GM23248 (cell line): ENCODE measurements at places on chromosomes 13 and 19.

DNA sequence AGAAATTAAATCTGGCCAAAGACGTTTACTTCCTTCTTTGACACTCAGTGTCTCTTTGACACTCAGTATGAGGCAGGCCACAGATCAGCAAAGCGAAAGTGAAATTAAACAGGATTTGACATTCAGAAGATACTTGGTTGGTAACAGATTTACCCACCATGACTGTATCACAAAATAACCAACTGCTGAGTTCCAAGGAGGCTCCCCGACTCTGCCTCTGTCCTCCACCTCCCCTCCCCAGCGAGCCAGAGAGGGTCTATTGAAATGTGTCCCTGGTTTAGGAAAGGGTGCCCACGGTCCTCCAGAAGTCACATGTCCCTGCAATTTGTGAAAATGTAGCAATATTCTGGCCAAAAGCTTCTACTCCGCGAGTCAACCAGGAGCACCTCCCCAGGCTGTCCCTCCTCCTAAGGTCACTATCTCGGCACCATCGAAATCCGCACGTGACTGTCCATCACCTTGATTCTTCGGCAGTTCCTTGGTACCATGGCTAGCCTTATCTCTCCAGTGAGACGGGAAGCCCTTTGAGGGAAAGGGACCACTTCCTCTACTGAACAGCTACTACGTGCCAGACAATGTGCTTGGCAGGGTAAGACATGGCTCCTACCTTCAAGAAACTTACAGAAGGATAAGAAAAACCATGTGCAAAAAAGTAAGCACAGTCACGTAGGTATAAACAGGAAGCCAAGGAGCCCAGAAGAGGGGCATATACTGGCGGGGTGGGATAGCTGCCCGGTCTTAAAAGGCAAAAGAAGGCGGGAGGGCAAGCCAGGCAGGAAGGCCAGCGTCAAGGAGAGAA, 1.5 kb downstream of the N4BP2L1 start:
- peak; percentile 55 for DNase-seq

DNA sequence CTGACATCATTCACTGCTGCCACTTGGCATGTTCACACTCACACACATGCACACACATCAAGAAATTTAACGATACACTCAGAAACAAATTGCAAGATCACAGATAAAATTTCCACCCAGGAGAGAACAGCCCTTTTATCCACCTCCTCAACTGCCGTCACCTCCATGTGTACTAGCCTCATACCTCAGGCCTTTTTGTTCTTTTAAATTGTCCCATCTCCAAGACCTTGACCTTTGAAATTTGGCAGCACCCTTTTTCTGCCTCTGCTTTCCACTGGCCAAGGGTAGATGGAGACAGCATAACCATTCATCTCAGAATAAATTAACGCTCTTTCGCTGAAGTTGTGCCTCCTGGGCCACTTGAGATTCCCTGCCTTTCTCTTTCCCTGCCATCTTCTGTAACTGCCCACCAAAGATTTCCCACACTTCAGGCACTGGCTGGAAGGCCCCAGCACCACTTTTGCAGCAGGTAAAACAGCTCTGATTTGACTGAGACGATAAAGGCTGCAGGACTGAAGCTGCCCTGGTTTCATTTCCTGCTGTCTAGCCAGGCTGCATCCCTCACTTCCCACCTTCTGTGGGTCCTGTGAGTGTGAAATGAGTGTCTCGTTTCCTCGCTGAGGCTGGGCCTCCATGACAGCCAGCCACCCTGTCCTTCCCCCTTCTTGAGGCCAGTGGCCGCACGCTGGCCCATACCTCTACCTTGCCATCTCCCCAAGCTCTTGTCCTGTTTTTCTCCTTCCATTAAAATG, 39.3 kb downstream of the MBNL2 start:
- DNase-seq = no peak

DNA sequence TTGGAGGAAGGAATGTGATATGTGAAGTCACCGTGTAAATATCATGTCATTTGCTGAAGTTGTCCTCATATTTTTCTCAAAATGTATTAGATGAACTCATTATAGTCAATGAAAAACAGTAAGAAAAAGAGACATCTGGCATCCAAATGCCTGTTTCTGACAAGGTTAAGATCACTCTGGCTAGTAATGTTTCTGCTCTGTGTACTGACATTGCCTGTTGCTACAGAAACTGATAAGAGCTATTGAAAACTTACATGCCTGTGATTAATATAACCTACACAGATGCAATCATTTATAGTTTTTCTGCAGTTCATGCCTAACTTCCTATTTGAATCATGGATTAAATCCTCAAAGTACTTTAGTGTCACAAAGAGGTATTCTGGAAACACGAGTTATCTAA, 249.8 kb downstream of the NBEA start:
- DNase-seq = no peak

GRCh38 chr19:33796164-33796875, at the start of gene KCTD15:
KCTD15 (plus strand) TSS chr19:33796870; CDS start chr19:33800455, 3,585 bp downstream.
- DNase-seq = peak; percentile 75

DNA sequence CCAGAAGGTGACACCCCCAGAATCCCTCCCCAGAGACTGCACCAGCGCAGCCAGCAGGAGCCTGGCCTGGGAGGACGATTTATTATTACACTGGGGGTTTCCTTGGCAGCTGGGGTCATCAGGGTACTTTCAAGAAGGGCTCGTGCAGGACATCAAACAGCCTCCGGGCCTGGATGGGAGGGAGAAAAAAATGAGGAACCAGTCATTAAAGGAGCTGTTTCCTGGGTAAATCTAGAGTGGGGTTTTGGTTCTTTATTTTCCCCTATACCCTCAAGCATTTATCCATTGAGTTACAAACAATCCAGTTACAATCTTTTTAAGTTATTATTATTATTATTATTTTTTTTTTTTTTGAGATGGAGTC, 3.1 kb downstream of the POLR1G start:
- no peak for DNase-seq

DNA sequence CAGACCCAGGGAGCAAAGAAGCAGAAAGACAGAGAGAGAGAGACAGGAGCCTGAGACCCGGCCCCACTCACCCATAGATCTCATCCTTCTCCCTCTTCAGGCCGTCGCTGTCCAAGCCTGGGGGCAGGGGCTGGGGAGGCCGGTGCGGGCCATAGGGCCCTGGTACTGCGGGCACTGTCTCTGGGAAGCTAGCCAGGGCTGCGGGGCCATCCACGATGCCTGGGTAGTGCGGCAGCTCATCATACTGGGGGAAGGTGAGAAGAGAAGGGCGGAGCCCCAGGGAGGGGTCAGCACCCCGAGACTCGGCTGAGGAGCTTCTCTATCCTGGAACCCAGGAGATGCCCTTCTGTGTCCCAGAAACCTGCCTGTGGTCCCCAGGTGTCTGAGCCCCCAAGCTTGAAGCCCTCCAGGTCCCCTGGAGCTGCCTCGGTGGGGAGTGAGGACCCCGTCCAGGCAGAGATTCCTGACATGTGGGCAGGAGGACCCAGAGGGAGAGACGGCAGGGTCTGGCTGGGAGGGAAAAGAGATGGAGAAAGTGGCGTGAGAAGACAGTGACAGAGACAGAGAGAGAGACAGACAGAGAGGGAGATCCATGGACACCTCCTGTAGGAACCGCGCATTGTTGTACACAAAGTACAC, 2.1 kb downstream of the MEIS3 start:
- DNase-seq = no peak

DNA sequence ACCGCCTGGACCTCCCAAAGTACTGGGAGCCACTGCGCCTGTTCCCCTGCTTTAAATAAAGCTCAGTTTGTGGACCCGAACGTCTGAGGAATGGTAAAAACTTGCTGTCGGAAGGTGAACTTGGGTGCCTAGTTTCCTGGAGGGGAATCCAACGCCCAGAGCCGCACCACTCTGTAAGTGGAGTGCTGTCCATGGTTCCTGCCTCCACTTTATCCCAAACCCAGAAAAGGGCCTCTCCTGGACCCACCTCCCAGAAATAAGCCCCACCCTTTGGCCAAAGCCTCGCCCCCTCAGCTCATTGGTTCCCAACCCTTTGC, 2.3 kb downstream of the ANO8 start:
- no peak for DNase-seq

- no peak for DNase-seq
Measured at GRCh38 chr13:66264971-66265370, 965.2 kb downstream of the PCDH9 start.

- no peak for DNase-seq
Measured at GRCh38 chr13:72109863-72110262, 242.9 kb upstream of the DACH1 start.

- DNase-seq = no peak
Measured at GRCh38 chr13:29484236-29484635, 111.3 kb downstream of the SLC7A1 start.

- no peak for DNase-seq
Measured at GRCh38 chr19:1610579-1610978, 5.3 kb upstream of the UQCR11 start.

DNA sequence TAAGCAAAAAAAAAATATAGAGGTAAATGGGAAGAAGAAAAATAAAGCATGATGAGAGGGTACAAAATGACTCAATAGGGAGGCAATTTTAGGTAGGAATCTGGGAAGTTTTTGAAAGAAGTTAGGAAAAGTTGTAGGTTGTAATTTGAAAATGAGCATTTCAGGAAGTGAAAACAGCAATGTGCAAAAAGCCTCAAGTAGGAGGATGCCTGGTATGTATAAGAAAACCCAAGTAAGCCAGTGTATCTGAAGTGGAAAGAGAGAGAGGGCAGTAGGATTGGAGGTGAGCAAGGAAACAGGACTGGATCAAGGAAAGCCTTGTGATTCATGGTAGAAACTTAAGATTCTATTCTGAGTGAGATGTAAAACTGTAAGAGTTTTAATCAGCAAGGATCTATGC, 121.6 kb upstream of the SPRY2 start:
- DNase-seq = no peak

GRCh38 chr13:78881054-78881453, 222.1 kb upstream of the OBI1 start:
- no peak for DNase-seq

- peak; percentile 90 for DNase-seq
Measured at GRCh38 chr19:44111910-44112463, 1.2 kb upstream of the ZNF225 start.

GRCh38 chr13:66794340-66795031, 435.6 kb downstream of the PCDH9 start:
- DNase-seq = no peak

DNA sequence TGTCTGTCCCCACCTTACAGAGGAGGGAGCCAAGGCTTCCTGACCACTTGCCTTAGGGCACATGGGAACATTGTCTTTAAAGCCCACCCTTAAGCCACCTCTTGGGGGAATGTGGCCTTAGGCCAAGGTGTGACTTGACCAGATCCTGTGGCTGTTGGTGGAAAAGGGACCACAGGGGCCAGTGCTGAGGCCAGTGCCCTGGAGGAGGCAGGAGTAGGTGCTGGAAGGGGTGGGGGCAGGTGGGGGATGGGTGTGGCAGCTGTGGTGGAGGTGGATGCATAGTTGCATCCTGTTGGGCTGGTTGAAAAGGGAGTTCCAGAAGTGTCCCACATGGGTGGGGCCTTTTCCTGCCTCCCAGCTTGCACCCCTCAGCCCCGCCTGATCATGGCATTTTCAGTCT, 44.8 kb downstream of the DNM2 start:
- DNase-seq = no peak

GRCh38 chr13:53167561-53167960, 138.9 kb downstream of the OLFM4 start:
- no peak for DNase-seq

DNA sequence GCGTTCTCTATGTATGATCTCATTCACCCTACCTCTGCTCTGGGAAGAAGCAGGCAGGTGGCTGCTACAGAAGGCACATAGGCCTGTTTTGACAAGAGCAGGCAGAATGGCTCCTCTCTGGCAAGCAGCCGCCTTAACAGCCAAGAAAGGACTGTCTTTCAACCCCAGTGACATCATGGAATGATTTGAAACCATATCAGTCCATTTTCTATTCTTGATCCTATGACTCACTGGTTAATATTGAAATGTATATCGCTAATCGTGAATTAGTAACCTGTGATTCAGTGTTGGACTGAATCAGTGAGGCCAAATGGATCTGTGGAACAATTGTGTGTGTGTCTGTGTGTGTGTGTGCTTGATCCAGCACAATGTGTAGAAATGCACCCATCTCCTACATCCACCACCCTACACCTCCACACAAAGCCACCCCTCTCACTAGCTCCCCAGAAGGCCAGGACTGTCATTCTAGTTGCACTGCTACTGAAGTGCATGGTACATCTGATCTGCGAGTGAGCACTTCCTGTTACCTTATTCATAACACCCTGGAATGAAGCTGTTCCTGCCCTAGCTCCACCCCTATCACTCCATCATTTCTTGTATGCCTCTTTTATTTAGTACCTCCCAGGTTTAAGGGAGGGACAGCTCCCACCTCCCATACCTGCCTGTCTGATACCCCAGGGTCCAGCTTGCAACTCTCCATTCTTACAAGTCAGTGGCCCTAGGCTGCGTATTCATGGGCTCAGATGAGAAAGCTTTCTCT, 460.0 kb downstream of the FOXO1 start:
- DNase-seq = peak; percentile 25

- no peak for DNase-seq
Measured at GRCh38 chr13:75395066-75395465, 86.9 kb downstream of the TBC1D4 start.

GRCh38 chr13:41762796-41763195, 198.1 kb downstream of the VWA8 start:
- DNase-seq = no peak

DNA sequence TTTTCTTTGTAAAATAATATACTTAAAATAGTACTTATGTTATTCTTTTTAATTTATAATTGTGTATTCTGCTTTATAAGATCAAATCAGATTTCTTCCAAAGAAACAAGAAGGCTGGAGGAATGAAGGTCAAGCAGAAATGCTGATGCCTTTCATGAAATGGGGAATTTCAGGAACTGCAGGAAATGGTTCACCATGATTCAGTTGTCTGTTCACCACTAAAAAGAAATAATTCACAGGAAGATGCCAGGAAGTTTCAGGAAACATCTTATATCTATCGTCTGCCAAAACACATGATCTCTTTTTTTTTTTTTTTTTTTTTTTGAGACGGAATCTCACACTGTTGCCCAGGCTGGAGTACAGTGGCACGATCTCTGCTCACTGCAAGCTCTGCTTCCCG, 15.7 kb upstream of the SCEL start:
- DNase-seq = peak; percentile 44

GRCh38 chr19:28426730-28427225, 786.2 kb downstream of the UQCRFS1 start:
- peak; percentile 66 for DNase-seq

DNA sequence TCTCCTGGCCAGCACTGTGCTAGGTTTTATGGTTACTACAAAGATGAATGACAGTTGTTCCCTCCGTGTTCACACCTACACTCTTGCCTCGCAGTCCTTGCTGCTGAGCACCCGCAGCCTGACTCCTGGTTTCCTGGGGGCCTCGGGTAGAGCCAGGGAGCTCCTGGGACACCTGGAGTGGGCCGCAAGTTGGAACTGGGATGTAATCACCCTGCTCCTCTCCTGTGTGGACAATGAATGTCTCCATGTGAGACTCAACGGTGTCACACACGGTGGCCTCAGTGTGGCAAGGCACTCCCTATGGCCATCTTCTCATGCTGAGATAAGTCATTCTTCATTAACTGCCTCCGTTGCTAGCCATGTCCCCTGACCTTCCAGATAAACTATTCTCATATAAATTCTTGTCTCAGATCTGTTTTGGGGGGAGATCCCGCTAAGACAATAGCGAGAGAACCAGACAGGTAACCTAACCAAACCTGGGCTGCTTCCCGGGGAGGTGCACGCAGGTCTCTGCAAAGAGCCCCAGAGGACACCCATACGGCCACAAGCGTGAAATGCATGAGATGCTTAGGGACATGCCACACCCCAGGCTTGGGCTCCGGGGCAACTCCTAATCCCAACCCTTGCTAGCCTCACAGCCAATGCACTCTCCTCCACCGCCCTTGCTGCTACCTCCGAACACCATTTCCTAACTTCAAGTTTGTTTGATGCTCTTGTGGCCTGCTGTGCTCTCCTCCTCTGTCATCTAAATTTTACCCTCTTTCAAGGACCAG, 87.2 kb upstream of the IRS2 start:
- no peak for DNase-seq
